ENCODE measurements at places on chromosomes 1 and 21.
A peak's percentile ranks its signal among the peaks of the same experiment; 100 is the strongest.

- DNase-seq, result peak; percentile 60
These were observed 21.6 kb upstream of the C1orf159 start for GRCh38 chr1:1137256-1138045.

- peak; percentile 68 for DNase-seq
These were observed 9.1 kb upstream of the MTFR1L start for GRCh38 chr1:25810341-25811299.

- no peak for DNase-seq
These were observed 41.7 kb downstream of the ITPKB start for GRCh38 chr1:226697151-226697928.

DNA sequence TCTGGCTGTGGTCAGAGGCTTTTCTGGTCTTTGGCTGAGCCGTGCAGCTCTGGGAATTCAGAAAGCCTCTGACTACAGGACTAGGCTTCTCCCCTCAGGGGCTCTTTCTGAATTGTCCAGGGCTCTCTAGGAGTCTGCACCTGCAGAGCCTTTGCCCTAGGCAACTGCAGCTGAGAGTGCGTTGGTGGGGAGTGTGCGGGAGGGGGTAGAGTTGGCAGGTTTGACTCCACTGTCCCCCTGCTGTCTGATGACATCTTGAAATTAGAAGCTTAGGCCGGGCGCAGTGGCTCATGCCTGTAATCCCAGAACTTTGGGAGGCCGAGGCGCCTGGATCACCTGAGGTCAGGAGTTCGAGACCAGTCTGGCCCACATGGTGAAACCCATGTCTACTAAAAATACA is 32.9 kb downstream of the KIAA1614 start:
- DNase-seq, result no peak

DNA sequence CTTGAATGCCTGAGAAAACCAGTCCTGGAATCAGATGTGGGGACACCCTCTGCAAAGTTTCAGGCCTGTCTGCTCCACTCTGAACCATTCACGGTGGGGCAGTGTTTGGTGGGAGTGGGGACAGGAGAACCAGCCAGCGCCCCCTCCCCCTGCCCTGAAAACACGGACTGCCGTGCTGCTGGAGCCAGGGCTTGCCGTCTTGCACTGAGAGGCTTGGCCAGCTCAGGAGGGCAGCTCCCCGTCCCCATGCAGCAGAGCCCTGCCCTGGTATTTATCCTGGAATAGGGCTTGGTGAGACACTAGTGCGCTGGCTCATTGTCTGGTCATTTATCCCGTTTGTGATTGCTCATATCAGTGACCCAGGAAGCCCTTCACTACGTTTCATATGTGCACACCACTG is 3.9 kb downstream of the S100B start:
- no peak for DNase-seq

DNA sequence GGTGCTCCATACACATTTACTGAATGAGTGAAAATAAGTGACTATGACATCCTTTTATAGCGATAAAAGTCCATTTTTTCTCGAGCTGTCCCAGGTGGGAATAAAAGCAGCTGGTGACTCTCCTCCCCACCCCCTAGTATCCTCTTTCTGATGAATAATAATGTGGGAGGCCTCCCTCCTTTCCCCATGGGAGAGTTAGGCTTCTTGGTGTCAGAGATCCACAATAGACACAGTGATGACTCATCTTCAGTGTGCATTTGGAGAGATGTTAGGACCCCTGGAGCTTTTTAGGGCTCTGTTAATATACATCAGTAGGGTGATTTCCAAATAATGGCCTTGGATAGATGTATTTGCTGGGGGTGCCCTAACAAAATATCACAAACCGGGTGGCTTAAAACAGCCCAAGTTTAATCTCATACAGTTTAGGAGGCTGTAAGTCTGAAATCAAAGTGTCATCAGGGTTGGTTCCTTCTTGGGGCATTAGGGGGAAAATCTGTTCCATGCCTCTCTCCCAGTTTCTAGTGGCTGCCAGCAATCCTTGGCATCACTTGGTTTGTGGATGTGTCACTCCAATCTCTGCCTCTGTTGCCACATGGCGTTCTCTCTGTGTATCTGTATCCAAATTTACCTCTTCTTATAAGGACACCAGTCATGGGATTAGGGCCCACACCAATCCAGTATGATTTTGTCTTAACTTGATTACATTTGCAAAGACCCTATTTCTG is 4.4 kb upstream of the PHC2 start:
- no peak for DNase-seq

DNA sequence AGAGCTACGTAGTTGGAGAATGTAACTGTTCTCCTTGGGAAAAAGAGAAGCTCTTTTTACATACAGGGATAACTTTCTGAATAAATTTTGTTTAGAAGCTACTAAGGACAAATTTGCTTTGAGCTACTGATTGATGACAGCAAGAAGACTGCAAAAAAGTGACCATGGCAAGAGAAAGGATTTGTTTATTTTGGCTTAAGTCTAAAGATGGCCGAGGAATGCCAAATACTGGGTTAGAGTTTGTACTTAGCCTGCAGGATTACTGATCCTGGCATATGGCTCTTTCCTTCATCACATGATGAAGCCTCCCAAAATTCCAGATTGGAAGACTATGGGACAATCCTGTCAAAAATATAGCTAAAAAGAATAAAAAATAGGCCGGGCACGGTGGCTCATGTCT is 28.7 kb downstream of the RPS27 start:
- DNase-seq, result no peak

- DNase-seq, result no peak
These were observed 290.6 kb downstream of the NFIA start for GRCh38 chr1:61372944-61373343.

GRCh38 chr1:206734499-206735142 is 36.0 kb upstream of the IL19 start:
- DNase-seq, result peak; percentile 71

- no peak for DNase-seq
These were observed 156.4 kb downstream of the PTGER3 start for GRCh38 chr1:70891051-70891843.

GRCh38 chr1:118294875-118295642 is 110.0 kb upstream of the SPAG17 start:
- no peak for DNase-seq

GRCh38 chr1:85862456-85862855 is 154.2 kb upstream of the ZNHIT6 start:
- DNase-seq, result no peak

DNA sequence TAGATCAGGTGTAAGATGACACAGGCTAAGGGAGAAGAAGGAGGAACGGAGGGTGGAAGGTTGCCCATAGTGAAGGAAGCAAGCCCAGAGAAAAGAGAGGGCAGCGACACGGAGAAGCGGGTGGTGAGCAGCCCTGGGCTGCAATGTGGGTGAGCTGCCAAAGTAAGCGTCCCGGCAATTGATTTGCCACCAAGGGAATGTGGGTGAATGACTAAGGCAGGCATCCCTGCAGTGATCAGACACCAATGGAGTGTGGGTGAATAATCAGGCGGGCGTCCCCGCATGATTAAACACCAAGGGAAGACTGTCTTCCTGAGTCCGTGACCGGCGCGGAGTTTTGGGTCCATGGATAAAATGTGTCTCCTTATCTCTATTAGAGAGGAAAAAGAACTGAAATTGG is 79.6 kb downstream of the UCHL5 start:
- DNase-seq, result no peak

- DNase-seq, result no peak
These were observed 133.9 kb upstream of the SGIP1 start for GRCh38 chr1:66399888-66400529.

DNA sequence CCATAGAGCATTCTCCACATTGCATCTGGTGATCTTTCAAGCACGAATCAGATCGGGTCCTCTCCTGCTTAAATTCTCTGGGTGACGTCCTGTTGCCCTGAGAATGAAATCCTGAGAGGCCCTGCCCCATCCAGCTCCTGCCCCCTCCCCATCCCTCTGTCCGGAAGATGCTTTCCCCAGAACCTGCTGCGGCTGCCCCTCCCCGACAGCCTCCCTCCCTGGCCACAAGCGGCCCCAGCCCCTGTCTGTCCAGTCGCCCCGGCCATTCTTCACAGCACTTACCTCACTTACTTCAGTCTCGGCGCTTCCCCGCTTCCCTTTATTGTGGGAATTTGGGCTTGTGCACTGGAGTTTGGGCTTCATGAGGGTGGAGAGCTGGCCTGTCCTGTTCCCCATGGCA is 40.3 kb downstream of the TAS1R2 start:
- DNase-seq, result no peak

- no peak for DNase-seq
These were observed 15.5 kb downstream of the DYRK1A start for GRCh38 chr21:37381883-37382585.

GRCh38 chr21:45830221-45830640 is 151.3 kb upstream of the COL6A1 start:
- no peak for DNase-seq

- no peak for DNase-seq
These were observed at the start of gene CHI3L1 for GRCh38 chr1:203186446-203187303. Gene CHI3L1, minus strand, starts transcription at chr1:203186704. Its CDS starts 81 bp downstream, at chr1:203186623.

DNA sequence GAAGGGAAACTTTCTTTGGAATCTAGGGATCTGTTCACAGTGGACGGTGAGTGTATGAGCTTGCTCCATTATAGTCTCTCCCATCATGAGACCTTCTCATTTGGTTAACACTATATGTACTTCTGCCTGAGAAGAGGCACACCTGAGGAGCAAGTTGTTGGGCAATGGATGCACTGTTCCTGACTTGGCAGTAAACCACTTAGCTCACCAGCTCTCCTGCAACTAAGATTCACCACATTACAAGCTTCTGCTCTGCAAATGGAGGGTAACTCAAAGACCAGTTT is 10.2 kb downstream of the MACF1 start:
- no peak for DNase-seq

DNA sequence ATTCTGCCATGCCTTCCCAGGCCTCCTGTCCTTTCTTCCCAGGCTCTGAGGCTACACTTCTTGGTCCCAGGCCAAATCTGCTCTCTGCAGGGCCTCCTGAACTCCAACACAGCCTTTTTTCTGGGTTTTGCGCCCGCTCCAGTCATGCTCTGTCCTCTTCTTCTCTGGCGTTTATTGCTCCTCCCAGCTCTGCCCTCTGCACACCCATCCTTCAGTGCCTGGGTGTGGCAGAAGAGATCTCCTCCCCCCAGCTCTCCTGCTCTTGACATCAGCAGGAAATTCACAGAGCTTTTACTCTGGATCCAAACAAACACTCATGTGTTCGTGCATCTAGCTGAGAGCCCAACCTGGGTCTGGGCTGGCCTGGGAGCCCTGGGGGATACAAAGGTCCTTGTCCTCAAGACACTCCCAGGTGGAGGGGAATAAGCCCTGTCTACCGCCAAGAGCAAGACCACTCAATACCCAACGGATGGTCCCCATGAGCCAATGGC is 22.9 kb upstream of the EPS8L3 start:
- no peak for DNase-seq

DNA sequence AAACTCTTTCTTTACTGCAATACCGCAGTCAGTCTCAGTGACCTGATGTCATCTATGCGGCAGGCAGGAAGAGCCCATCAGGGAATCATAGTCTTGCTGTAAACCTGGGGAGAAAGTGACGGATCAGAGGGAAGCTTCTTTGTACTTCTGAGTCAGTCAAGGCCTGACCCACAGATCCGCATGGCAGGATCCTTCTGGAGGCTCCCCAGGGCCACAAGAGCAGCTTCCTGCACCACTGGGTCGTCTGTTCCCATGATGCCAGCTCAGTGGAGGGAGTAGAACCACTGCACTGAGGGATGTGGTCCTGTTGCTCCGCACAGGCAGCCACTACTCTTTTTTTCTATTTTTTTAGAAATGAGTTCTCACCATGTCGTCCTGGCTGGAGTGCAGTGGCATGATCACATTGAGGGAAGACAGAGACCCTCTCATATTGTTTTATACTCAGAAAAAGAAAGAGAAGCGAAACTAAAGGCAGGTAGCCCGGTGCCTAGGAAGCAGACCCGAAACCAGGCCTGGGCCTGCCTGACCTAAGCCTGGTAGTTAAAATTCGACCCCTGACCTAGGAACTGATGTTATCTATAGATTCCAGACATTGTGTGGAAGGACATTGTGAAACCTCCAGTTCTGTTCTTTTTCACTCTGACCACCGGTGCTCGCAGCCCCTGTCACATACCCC is 6.3 kb upstream of the ERVH48-1 start:
- DNase-seq, result no peak

- no peak for DNase-seq
These were observed 255.0 kb upstream of the SNX7 start for GRCh38 chr1:98406352-98407088.

DNA sequence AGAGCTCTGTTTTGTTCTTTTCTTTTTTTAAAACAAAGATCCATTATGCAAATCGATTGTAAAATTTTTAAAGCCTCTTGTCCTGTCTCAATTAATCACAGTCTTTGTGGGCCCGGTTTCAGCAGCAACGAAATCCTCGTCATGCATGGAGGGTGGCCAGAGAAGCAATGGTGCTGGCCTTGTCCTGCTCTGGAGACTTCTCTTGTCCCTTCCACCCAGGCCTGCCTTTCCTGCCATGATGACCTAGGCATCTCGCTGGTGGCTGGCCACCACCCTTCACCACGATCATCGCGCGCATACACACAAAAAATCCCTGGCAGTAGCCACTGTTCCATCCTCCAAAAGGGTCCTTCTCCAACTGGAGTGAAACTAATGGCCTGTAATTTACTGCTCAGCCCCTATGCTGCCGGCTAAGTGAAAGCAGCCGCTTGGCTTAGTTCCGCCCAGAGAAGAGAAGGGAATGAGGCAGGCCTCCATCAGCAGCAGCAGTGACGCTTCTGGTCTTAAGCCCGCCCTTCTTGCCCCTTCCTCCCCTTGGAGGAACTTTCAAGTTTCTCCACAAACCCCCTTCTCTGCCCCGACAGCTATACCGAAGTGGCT is 309.5 kb downstream of the NPHP4 start:
- no peak for DNase-seq

DNA sequence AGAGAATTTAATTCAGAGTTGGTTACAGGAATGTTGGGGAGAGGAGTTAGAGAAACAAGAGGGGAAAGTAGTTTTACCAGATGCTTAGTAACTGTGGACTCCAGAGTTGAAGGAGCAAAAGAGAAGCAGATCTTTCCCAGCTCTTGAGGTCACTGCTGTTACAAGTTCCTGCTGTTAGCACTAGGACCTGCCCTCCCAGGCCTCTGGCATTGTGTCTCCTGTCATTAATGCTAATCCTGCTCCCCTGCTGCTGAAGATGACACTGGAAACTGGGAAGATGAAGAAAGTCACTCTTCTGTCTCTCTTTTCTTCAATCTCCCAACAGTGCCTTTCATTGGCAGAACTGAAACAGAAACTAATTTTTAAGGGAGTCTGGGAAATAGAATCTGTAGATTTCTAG is 845.6 kb downstream of the ADGRL2 start:
- no peak for DNase-seq

GRCh38 chr1:182119631-182120030 is 58.1 kb upstream of the ZNF648 start:
- DNase-seq, result no peak

DNA sequence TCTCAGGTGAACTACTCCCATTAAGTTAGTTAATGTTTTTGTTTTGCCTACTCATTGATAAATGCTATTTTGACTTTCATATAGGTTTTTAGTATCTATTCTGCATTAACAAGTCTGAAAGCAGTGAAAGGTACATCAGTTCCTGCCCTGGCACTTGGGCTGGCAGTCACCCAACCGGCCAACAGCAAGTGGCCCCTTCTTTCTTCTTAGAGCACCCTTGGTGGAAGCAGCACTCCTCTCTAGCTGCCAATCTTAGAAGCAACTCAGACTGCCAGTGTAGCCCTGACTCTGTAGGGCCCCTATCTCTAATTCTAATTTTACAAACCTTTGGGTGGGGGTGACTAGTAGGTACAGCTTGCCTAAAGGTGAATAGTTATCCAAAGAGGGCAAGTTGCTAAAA is 155.7 kb downstream of the FGGY start:
- no peak for DNase-seq

GRCh38 chr1:79042117-79042516 is 35.6 kb upstream of the ADGRL4 start:
- DNase-seq, result no peak
